ENCODE measurements at places on chromosomes 3 and 15.

- DNase-seq: no peak
These were observed 3.8 kb downstream of the IL1RAP start for GRCh38 chr3:190517687-190518086.

DNA sequence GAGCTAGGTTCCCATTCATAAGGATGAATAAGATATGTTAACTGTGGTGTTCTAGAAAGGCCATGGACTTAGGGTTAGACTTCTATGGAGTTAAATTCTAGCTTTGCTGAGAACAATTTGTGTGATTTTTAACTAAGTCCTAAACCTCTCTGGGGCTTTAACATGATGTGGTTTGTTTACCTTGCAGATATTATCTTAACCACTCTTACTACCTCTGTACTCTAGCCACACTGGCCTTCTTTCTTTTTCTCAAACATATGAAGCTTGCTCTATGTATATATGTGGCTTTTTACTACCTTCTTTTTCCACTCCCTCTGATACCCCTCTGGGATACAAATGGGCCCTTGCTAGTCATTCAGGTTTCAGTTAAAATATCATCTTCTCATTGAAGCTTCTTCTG lies 108.4 kb downstream of the ZNF609 start:
- no peak for DNase-seq

DNA sequence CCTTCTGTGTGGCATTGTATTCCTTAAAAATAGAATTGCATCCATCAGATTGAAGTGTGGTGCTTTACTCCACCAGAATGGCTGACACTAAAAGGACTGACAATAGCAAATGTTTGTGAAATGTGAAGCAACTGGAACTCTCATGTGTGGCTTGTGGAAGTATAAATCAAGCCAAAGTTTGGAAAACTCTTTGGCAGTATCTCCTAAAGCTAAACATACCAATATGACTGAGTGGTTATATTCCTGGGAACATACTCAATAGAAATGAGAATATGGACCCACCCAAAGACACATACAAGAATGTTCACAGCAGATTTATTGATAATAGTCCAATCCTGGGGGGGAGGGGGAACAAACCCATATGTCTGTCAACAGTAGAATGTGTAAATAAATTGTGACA lies 87.1 kb downstream of the RARB start:
- no peak for DNase-seq

- peak; percentile 71 for DNase-seq
These were observed 70.5 kb upstream of the ATP10A start for GRCh38 chr15:25933456-25934158.

DNA sequence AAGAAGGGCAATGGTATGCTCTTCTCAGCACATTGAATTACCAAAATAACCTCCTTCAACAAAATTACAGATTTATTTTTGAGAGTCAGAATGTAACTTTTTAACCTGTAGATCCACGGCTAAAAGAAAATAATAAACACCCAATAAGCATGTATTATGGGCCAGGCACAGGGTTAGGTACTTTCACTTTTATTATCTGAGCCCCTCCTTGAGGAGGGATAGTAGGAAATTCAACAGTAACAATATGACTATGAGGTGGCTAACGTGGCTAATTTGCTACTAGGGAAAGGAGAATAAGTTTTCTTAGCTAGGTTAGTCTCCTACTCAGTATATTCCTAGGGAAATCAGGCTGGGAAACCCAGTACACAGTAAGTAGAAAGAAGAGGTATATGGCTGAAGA lies 306.9 kb downstream of the GAP43 start:
- DNase-seq: no peak

- no peak for DNase-seq
These were observed 43.9 kb upstream of the POLG start for GRCh38 chr15:89378296-89379151.

DNA sequence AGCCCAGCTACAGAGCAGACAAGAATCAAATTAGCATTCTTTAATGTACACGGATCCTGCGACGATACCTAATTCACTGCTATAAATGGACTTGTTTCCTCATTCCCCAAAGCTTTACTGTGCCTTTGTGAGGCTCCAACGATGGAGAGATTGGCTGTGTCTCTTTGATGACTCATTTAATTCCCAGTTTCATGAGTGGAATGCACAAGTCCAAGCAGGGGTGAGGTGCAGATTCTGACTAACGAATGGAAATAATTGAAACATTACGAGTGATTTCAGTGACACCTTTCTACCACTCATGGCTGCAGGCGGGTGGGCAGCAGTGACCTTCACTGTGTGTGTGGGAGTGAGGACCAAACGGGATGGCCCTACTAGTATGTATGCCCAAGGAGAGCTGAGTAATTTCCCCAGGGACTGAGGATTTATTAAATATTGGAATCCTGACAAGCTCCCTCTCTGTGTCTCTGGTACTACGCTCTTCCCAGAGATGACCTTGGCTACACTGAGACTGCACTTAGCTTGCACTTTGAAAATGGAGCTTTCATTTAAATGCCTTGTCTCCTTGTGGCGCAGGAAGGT lies 156.7 kb downstream of the CACNA2D3 start:
- DNase-seq: no peak

GRCh38 chr15:67108122-67108961 lies 42.9 kb downstream of the SMAD3 start:
- no peak for DNase-seq

- no peak for DNase-seq
These were observed 35.8 kb upstream of the BCL2L10 start for GRCh38 chr15:52148403-52148802.

DNA sequence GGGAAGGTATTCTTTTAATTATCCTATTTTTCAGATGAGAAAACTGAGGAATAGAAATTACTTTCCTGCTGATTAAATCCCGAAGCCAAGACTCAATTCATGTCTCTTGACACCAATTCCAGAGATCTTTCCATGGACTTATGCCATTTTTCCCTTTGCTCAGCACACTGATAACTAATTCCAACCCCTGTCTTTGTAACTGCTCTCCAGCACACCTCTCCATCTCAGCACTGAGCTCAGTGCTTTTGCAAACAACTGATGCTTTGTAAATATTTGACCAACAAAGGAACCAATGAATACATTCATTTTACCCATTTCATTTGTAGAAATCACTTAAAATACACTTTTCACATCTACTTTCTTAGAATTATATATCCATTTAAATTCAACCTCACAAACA lies 249.1 kb downstream of the IL5RA start:
- DNase-seq: no peak

DNA sequence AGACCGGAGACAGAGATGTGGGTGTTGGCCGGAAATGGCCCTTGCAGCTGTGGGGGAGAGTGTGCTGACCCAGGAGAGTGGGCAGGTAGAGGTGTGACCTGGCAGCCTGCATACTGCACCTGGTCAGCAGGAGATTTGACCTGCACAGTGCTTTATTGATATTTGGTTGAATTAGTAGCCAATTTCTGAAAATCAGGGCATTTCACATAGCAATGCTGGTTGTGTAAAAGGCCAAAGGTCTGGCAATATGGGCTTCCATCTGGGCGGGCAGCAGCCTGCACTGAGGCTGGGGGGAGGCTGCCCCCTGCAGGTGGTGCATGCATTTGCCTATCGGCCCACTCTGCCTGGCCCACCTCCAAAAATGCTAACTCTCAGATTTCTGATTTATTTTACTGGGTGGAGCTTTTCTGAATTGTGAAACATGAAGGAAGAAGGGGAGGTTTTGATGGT lies 9.4 kb upstream of the MGLL start:
- DNase-seq: peak; percentile 63

DNA sequence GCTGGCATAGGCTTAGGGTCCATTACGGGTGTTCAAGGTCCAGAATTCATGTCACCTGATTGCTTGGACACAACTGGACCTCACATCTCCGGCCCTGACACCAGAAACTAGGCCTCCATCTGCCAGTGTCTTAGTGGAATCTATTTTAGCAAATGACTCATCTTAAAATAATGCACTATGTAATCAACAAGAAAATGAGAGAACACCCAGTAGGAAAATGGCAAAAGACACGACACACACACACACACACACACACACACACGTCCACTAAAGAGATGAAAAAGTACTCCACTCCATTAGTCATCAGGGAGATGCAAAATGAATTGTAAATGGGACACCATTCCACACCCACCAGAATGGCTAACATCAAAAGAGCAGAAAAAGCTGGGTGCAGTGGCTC lies 11.2 kb downstream of the APBA2 start:
- no peak for DNase-seq

DNA sequence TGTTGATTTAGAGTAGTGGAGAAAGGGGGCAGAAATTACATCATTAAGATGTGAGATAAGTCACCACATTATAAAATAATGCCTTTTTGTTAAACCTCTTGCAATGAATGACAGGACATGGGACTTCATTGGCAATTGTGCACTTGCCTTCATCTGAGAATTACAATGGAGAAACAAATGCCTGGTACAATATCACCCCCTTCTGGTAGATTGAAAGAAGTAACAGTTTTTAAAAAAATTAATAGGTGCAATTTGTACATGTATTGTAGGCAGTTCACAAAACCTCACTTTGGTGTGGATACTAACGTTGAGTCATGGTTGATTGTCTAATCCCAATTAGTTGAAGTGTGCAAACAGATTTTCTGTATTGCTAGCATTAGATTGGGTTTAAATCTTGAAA lies 4.6 kb upstream of the P2RY14 start:
- DNase-seq: peak; percentile 55

GRCh38 chr3:33750211-33750548 lies 32.1 kb upstream of the CLASP2 start:
- DNase-seq: no peak

DNA sequence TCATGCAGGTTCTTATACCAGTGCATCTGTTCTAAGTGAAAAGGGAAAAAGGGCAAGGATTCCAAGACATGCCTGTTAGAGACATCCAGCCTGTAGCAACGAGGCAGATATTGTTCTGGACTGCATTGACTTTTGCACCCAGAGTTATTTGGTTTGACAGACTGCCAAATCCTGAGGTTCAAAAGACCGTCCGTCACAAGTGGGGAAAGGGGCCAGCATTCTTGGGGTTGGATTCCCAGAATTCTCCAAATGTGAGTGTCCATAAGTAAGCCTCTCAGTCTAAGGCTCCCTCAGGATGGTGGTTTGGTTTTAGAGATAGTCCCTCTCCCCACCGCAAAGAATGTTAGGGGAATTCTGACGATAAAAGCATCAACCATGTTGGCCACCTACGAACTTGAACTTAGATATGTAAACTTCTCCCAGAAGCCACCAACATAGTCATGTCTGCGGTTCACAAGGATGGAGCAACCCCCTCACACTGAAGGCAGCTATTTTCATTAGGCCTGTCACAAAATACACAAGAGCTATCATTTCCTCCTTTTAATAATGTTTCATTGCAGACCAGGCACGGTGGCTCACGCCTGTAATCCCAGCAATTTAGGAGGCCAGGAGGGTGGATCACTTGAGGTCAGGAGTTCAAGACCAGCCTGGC lies 13.6 kb upstream of the LACTB start:
- DNase-seq: no peak

Measured in germinal center (tissue), 1 donor.